ENCODE measurements at places on chromosomes 16 and 17.
A peak's percentile ranks its signal among the peaks of the same experiment; 100 is the strongest.

- DNase-seq = peak; percentile 65
These were observed 21.5 kb downstream of the GPR179 start for GRCh38 chr17:38322156-38322779.

GRCh38 chr17:45871718-45872117 is 22.6 kb upstream of the MAPT start:
- DNase-seq = no peak

GRCh38 chr17:28507567-28508203 is 1.5 kb downstream of the FOXN1 start:
- no peak for DNase-seq

GRCh38 chr17:1119924-1120323 is 59.9 kb downstream of the ABR start:
- DNase-seq = no peak

DNA sequence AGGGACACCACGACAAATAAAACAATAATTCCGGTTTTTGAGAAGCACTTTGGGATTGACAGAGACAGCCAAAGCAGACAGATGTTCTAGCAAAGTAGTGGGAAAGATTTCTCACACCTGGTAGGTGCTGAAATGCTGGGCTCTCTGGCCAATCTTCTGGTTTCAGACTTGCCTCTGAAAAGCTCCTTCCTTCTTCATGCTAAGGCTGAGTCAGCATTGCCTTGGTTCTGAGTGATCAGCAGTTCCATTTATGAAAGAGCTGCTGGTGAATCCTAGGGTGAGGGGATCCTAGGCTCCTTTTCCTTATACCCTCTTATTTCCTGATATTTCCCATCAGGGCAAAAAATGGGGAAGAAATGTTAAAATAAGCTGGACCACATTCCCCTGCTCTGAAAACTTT is 268.7 kb upstream of the SALL1 start:
- no peak for DNase-seq

DNA sequence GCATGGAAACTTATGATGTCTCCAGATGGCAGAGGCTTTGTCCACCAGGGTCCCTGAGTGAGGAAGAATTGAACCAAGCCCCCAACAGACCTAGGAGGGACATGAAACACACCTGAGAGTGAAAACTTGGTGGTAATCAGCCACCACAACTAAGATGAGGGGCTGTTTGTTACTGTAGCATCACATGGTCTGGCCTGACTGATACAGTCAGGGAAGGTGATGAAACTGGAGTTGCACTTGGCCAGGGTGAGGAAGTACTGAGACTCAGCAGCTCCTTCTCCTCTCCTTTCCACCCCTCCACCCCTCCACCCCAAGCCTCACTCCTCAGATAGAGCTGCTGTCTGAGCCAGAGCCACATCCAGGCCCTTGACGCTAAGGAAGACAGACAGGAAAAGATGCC is 37.2 kb downstream of the C16orf82 start:
- no peak for DNase-seq

DNA sequence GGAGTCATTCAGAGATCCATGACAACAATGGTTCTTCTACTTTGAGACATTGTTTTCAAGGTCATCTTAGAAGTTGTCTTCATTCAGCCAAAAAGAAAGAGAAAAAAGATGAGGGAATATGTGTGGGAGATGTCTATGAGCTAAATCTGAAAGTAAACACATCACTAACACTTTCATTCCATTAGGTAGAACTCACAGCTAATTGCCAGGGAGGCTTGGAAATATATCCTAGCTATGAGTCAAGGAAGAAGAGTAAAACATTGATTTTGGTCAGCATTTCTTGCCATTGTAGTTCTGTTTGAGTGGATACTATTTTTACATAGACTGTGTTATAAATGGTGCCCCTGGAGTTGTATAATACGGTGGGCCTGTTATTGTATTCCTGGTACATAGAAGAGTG is 316.4 kb upstream of the MYOCD start:
- DNase-seq = no peak

DNA sequence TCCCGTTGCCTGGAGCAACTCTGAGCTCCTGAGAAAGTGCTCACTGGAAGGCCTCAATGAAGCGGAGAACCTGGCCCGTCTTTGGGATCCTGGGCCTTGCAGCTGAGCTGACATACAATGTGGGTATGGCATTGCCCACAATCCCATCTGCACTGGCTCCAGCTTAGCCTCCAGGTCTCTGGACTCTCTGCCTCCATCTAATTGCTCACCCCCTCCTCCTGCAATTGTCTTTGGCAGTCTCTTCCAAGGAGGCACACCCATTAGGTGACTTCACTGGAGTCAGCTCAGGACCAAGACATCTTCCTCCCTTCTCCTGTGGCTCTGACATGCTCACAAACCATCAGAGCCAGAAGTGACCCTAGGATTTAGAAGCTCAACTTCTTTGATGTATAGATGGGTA is 1.5 kb downstream of the DLX4 start:
- no peak for DNase-seq

DNA sequence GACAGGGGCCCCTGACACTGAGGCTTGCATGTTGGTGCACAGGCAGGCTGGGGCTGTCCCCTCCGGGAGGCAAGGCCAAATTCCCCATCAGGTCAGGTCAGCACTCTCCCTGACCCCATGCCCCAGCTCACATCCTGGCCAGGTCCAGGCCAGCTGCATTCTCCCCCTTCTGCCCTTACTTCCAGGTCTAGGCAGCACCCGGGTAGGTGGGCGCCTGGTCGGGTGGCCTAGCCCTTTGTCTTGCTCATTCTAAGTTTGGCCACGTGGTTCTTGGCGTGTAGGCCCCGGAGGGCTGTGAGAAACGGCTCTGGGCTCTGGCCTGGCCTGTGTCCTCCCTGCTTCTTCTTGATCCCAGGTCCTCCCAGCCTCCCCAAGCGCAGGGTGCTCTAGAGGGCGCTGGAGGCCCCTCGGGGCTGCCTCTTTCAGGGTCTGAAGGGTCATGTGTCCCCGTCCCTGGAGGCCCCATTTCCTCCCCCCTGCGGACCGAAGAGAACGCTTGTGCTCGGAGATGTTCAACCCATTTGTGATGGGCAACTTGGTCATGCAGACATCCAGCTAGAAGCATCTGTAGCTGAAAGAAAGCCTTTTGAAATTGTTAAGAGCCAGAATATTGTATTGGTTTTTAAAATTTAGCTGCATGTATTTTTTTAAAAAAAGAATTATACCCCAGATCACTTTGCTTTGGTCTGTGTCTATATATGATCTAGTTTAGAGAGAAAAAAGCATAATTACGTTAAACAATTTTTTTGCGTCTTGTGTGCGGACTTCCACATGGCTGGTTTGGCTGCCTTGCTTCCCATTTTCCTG is 6.7 kb downstream of the BAHCC1 start:
- no peak for DNase-seq

- DNase-seq = no peak
These were observed 17.7 kb upstream of the C16orf95 start for GRCh38 chr16:87334651-87335624.

- DNase-seq = no peak
These were observed 15.6 kb downstream of the RFWD3 start for GRCh38 chr16:74650966-74651567.

DNA sequence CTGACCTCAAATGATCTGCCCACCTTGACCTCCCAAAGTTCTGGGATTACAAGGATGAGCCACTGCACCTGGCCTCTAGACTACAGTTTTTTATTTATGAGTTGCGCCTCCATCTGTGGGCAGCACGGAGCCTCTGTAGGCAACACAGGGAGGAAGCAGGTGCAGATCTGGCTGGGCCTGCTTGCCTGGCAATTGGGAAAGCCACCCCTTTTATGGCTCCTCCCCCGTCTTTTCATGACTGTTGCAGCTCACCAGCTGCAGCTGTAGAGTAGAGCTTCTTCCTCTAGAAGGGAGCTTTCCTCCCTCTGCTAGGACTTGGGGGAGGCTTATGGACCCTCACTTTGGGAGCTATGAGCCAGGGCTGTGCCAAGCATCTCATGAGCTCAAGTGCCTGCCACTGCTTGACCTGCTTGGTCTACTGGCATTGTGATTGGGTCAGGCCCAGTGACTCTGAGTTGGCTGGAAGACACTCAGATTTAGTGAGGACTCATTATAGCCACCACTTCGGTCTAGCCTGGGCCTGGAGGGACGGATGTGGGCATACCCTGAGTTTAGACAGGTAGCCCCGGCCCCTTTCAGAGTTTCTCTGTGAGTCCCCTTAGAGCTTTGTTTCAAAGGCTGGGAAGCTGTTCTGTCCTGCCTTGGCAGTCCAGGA is 6.9 kb upstream of the SLC7A6 start:
- DNase-seq = peak; percentile 86

GRCh38 chr17:1591474-1592090 is 29.0 kb upstream of the PITPNA start:
- no peak for DNase-seq

DNA sequence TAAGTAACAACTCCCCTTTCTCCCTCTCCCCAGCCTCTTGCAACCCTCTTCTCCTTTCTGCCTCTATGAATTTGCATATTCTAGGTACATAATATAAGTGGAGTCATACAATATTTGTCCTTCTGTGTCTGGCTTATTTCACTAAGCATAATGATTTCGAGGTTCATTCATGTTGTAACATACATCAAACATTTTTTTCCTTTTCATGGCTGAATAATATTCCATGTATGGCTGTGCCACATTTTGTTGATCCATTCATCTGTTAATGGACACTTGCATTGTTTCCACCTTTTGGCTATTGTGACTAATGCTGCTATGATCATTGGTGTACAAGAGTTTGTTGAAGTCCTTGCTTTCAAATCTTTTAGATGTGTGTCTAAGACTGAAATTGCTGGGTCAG is 17.6 kb upstream of the FA2H start:
- no peak for DNase-seq

DNA sequence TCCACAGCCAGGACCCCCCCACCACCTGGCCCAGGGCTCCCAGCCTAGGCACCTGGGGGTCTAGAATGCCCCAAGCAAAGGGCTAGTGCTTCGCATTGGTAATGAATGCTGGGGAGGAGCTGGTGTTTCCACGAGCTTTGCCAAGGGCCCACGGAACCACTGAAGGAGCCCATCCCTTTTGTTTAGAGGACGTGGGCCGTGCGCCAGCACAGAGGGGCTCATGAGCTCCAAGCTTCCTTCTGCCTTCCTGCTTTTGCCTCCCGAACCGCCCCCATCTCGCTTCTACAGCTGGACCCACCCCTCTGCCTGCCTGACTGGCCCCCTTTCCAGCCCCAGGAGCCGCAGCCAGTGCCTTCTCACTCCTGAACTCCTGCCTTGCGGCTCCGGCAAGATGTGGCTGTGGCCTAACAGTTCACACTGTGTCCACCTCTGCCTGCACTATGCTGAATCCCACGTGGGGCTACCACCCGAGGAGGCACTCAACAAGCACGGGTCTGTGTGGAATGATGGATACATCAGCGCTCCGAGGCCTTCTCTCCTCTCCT is 31.8 kb upstream of the RASD1 start:
- DNase-seq = no peak

DNA sequence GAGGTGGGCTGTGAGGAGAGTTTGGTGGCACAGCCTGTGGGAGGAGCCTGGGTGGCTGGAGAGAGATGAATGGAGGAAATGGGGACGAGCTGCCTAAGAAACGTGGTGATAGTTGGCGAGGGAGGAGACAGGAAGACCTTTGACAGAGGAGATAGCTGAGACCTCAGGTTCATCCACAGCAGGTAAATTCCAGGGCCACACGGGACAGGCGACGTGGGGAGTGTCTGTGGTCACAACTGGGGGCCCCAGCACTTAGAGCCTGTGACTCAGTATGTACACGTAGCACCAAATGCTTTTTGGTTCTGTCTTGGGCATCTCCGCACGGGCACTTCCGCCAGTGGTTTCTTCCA is 7.7 kb downstream of the MINK1 start:
- no peak for DNase-seq

DNA sequence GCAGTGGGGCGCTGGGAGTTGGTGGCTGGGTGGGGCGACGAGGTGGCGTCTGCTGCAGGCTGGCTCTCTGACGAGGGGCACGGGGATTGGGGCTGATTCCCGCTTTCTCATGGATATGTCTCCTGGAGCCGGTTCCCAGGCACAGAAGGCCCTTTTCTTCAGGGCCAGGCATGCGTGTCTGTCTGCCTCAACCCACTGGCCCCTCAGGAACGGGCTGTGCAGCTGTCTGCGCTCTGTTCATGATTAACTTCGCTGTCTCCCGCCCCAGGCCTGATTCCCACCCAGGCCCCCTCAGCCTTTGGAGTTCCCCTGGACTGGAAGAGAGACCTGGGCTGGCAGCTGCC is 53.1 kb downstream of the RAP1GAP2 start:
- no peak for DNase-seq

DNA sequence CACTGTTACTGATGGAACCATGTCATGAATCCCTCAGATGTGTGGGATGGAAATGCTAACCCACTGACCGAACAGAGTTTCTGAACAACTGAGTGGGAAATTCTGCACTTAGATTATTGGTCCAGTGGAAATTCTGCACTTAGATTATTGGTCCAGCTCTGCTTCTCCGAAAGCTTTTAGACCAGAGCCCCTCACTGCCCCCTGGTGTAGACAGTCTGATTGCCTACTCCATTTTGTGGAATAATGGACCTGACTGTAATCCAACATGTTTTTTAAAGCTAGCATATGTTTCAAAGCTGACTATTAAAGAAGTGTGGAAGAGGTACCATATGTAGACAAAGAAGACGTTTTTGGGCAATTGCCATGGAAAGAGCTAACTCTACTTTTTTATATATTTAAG is 50.3 kb upstream of the TBX2 start:
- DNase-seq = no peak

DNA sequence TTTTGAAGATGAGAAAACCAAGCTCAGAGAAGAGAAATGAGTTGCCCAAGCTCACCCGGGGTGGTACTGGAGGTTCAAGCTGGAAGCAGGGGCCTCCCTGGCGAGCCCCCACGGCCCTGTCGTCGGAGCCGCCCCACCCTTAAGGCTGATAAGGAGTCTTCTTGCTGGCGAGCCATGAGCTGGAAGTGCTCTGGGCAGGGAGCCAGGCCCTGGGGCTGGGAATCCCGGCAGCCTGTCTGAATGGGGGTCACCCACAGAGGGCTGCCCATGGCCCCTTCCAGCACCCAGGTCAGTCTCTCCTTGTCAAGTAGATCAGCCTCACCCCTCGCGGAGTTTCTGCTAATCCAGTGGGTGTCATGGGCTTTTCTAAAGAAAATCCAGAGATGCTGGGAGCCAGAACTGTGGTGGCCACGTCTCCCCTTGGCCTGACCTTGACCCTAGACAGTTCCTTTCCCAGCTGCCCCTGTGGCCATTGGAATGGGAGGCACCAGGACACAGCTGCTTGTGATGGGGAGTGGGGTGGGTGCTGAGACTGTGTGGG is 1.2 kb upstream of the P2RX1 start:
- no peak for DNase-seq

- no peak for DNase-seq
These were observed 10.4 kb downstream of the CALB2 start for GRCh38 chr16:71368958-71369357.

GRCh38 chr17:68646626-68647526 is 45.7 kb upstream of the FAM20A start:
- peak; percentile 41 for DNase-seq

DNA sequence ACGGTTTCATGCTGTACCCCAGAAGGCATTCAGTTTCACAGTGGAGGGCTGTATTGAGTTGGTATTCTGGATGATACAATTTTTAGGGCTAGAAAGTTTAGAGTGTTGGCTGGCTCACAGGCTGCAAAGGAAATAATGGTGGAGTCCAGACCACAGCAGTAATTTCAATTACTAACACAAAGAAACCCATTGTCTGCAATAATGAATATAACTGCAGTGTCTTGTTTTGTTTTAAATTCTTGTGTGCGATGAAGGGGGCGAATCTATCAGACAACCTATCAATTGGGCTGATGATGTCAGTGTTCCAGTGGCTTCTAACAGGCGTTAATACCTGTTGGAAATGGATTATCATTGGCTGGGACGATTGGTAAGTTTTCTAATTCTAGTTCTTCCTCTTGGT is 1.5 kb downstream of the SP2 start:
- DNase-seq = no peak
